CD14-positive monocyte (primary cell): ENCODE measurements at places on chromosomes 7 and 10.

- DNase-seq: no peak
Measured at GRCh38 chr10:113890769-113891168, 36.3 kb downstream of the NHLRC2 start.

- no peak for DNase-seq
Measured at GRCh38 chr7:157813741-157814661, 477.2 kb downstream of the DNAJB6 start.

- DNase-seq: no peak
Measured at GRCh38 chr7:75663302-75663907, 75.3 kb downstream of the HIP1 start.

DNA sequence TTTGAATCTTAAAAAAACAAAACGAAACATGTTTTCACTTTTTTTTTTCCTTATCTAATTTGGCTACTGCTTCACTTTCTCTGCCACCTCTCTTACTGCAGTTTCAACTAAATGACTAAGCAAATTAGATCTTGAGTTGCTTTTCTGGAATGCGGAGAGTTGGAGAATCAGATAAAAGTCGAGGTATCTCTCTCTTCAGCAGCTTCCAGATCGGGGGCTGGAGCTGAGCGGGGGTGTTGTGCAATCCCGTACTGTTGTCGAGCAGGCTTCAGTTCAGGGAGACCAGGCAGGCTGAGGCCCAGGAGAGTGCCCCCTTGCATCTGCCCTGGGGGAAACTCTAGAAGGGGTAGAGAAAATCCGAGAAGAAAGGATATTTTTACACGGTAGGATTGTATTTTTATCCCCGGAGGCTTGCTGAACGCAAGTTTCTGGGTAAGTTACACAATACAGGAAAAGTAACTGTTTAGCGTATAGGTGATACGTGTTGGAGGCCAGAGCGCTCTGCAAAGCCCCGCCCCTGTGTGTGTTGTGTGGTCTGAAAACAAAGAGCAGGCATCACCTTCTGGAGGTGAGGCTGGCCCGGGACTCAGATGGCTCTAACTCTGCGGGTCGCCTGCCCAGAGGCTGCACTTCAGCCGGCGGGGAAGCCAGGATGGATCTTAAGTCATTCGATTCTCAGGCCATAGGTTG lies 116.6 kb downstream of the KLF6 start:
- peak; percentile 32 for DNase-seq

DNA sequence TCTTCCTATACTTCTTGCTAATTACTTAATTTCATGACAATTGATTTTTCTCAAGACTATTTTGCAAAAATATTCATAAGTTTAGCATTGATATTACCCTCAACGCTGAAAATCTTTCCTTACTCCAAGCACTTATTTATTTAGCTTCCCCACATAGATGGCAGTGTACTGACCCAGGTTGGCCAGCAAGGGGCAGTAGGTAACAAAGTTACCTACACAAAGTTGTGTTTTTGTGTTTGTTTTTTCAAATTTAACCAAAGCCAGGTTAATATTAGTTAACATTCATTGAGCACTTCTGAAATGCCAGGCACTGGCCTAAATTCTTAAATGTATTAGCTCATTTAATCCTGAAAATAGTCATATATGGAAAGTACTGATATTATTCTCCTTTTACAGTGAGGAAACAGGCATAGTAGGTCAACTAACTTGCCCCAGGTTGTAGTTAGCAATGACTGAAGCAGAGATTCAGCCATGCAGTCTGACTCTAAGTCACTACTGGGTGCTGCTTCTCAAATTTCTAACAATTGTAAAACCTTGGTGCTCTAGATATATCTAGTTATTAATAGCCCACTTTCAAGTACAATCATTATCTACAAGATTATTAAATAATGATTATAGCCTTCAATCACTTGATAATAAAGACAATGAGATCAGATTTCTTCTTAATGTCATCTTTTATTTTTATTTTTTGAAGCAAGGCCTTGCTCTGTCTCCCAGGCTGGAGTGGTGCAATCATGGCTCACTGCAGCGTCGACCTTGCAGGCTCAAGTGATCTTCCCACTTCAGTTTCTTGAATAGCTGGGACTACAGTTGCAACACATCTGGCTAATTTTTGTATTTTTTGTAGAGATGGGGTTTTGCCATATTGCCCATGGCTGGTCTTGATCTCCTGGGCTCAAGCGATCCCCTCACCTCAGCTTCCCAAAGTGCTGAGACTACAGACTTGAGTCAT lies 5.8 kb upstream of the GGCT start:
- peak; percentile 45 for DNase-seq
